BJ (cell line): ENCODE measurements at places on chromosomes 7 and 10.

DNA sequence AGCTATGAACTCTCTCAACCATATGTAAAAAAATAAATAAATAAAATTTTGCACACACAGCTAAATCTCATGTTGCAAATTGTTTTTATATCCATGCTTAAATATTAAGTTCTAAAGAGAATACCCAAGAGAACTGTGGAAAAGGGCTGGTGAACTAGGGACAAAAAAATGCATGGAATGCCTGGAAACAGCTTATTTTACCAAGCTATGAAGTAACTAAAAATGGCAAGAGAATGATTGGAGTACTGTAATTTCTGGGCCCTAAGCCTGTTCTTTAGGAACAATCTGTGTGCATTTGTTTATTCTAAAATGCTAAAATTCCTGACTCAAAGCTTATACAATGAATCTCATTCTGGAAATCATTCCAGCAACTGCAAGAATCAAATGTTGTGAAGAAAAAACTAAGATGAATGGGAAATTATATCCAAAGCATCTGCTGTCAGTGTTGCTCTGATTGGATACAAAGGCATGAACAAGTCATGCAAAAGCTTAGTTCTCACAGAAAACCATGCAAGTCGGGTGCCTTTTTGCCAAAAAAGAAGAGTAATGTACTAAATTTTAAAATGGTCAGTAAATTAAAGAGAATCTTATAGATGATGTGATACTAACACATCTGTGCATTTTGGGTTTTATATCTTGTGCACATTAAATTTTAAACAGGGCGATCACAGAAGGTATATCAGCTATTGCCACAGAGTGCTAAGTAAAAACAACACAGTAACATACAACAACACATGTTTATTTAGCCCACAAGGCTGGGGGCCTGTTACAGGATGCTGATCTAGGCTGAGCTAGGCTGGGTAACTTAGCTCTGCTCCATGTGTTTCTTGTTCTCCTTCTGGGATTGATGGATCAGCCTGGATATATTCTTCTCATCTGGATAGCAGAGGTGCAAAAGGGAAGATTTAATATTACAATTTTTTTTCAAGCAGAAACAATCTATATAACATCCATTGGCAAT lies 453.5 kb upstream of the SEMA3A start:
- peak; percentile 67 for DNase-seq

DNA sequence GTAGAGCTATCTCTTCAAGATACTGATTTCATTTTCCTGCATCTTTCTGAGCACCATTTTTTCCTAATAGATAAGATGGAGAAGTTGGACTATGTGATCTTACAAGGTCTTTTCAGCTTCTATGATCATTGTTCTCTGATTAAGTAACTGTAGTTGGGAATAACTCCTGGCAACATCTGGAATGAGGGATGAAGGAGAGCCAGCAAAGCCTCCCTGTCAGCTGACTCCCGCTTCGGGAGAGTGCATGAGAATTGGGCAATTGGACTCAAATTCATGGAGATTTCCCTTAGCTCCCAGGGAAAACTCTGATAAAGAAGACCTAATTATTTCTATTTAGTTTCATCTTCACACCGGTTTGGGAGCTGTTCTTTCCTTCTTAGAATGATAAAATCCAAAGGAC lies 146.1 kb downstream of the CCDC71L start:
- no peak for DNase-seq

DNA sequence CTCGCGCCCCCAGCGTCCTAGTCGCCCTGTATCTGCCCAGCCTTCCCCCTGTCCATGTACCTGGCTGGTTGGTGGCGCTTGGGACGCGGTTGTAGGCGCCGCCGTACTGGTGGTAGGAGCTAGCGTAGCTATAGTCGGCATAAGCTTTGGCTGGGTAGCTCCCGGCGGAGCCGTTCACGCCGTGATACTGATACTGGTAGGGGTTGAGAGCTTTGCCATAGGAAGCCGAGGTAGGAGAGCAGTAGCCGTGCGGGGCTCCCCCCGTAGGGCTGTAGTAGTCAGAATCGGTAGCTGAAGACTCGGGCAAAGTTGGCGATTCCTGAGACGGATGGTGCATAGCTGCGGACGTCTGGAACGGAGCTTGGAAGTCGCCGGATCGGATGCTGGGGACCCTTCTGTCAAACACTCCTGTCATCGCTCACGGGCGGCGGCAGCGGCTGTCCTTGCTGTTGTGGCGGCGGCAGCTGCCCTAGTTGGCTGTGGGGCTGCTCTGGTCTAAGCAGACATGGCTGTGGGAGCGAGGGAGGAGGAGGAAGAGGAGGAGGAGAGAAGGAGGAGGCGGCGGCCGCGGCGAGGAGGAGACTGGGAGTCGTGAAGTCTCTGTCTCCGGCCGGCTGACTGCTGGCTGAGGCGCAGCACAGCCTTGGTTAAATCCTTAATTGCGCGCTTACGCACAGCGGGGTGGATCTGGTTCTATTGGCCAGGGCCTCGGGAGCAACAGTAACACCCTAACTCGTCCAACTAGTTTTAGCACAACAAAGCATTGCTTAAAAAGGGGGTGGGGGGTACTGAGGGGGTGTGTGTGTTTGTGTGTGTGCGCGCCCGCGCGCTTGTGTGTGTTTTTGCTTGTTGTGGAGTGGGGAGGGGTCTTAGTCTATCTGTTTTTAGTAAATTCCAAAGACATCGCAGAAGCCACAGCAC lies at the start of gene DLX5:
Gene DLX5 (minus strand): TSS at position 623 of the 921 bp plus-strand sequence. CDS start 208 bp downstream, at position 415.
- DNase-seq, result no peak

DNA sequence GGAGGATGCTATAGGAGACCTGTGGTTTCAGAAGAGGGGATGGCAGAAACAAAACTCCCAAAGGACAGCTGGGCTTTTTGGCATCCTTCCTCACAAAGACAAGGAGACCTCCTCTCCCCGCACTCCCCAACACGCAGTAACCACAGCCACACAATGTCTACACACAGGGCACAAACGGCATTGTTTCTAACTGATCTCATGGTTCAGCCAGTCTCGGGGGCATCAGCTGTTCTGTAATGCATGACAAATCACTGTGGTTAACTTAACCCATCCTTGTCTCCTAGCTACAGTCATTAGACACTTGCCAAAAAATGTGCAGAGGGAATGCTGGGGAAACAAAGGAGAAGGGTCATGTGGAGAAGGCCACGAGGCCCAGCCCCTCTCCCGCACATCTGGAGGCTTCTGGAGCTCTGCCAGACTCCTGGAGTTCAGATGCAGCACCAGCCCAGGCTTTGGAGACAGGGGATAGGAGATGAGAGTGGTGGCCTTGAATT lies 7.6 kb upstream of the ADAMTS14 start:
- DNase-seq, result peak; percentile 96

DNA sequence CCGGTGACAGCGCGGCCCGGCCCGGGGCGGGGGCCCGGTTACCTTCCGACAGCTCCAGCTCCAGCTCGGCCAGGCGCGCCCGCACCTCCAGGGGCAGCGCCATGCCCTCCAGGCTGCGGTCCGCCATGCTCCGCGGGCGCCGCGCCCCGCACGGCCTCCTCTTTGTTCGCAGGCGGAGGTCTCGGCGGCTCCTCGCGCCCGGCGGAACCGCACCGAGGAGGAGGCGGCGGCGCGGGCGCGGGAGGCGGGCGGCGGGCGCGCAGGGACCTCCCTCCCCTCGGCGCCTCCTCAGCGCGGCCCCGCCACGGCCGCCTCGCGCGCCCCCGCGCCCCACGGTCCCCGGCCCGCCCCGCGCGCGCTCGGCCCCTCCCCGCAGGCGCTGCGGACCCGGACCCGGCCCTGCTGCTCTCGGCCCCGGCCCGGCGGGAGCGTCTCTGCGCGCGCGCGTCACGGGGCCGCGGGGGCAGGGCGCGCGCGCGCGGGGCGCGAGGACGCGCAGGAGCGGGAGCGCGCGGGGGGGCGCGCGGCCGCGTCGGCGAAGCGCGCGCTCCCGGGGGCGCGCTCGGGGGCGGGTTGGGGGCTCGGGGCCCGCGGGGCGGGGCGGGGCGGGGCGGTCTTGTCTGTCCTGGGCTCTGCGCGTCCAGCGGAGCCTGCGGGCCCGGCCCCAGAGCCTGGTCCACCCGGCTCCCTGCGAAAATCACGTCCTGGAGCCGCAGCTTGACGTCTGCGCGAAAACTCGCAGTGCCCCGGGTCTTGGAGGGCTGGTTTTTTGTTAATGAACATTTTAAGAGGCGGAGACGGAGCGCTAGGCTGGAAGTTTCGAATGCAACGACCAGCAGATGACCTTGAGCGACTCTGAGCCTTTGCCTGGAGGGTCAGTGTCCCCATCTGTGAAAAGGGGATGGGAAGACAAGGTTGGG lies at the start of gene DIP2C:
Gene DIP2C (minus strand): TSS at position 217 of the 920 bp plus-strand sequence. CDS start 90 bp downstream, at position 127.
- DNase-seq, result no peak

- DNase-seq, result no peak
Observed at GRCh38 chr7:37432281-37432920, 16.3 kb downstream of the ELMO1 start.

- no peak for DNase-seq
Observed at GRCh38 chr10:63042256-63042655, 90.9 kb upstream of the NRBF2 start.

GRCh38 chr10:71767420-71768035 lies 5.8 kb downstream of the VSIR start:
- DNase-seq, result peak; percentile 28

GRCh38 chr7:140926021-140926817 lies 1.5 kb upstream of the BRAF start:
- no peak for DNase-seq

GRCh38 chr7:44673324-44673723 lies 66.9 kb downstream of the OGDH start:
- no peak for DNase-seq

DNA sequence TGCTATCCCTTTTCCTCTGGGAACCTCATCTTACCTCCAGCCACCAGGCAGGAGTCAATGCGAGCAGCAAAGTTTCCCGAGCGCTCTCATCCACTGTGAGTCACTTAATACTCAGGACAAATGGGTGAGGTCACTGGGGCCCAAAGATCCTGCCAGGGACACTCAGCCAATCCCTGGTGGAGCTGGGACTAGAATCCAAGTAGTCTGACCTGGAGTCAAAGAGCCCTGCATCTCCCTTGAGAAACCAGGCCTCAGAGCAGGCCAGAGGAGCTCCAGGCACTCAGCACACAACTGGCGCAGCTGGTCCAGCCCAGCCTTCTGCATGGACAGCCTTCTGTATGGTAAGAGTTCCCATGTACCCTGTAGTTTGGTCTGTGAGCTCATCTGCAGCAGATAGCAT lies 142.3 kb downstream of the MAPK8 start:
- DNase-seq, result no peak

GRCh38 chr7:110881721-110882120 lies 209.2 kb upstream of the LRRN3 start:
- no peak for DNase-seq

- no peak for DNase-seq
Observed at GRCh38 chr10:90967865-90968264, 47.0 kb upstream of the ANKRD1 start.

DNA sequence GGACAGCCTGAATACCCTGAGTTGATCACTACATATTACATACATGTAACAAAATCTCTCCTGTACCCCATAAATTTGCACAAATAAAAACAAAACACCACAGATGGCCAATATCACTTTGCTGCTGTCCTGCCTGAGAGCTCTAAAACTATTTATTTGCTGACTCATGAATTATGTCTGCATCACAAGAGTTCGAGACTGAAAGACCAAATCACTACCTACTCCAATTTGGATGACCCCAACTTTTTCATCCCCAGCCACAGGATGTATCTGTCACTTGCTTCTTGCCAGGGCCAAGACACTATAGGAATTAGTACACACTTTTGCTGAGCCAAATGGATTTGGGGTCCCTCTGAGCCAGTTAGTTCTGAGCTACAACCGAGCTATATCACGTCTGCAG lies 409.7 kb upstream of the NFE2L3 start:
- DNase-seq, result no peak

DNA sequence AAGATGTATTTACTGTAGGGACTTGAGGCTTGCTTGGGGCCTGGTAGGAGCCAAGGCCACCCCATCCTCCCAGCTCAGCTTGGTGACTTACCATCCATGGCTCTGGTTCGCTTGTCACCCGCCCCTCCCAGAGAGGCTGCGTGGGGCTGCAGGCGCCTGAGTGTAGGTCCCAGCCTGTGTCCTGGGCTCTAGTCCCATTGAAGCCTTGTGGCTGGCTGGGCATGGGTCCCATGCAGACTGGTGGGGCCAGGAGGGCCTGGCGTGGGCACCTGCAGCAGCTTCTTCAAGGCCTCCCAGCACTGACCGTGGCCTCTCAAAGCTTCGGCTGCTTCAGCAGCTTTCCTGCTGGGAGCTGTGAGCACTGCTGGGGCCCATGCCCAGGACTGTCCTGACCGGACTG lies 118.1 kb downstream of the INPP5A start:
- DNase-seq, result no peak

DNA sequence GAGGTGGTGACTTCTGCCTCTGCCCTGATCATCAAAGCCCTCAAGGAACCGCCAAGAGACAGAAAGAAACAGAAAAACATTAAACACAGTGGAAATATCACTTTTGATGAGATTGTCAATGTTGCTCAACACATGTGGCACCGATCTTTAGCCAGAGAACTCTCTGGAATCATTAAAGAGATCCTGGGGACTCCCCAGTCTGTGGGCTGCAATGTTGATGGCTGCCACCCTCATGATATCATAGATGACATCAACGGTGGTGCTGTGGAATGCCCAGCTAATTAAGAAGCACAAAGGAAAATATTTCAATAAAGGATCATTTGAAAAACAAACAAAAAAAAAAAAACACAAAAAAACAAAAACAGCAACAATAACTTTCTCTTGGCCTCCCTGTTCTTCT lies 59.5 kb upstream of the TOMM7 start:
- DNase-seq, result no peak

DNA sequence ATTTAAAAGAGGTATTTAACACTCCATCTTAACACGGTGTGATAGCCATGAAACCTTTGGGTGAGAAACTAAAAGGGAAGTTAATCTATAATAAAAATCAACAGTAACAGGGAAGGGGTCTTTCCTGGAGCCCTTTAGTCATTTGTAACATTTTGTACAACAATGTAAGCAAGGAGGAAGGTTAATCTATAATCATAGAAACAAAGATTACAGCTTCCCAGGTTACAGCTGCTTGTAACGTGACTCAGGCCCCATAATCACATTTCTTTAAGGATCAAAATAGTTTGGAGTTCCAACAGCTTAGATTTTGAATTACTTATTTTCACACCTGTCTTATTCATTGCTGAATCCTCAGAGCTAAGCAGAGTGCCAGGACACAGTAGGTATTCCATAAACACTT lies 17.9 kb upstream of the CC2D2B start:
- DNase-seq, result no peak

DNA sequence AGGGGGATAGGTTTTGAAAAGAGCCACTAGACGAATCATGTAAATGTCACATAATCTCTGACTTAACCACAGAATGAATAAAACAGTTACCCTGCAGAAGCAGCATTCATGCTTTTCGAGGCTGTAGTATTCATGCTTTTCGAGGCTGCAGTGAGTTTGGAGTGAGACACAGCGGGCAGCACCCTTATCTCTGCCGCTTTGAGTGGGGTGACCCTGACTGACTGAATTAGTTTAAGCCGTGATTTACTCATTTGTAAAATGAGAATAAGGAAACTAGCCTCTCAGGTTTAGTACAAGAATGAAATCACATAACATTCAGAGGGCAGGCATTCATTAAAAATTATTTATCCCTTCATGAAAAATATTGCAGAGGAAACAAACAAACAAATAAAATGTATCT lies 92.8 kb upstream of the KMT2C start:
- DNase-seq, result no peak

- no peak for DNase-seq
Observed at GRCh38 chr10:106278383-106278782, 886.1 kb downstream of the SORCS1 start.
